Left kidney (tissue), 8 donors: ENCODE measurements at places on chromosomes 12 and 14.

GRCh38 chr12:53049571-53050318 lies at the start of gene TNS2:
TNS2 (plus strand) TSS chr12:53050065; CDS start chr12:53050186, 121 bp downstream.
- no peak for DNase-seq

GRCh38 chr14:19902409-19902808 lies 18.0 kb upstream of the OR4K5 start:
- no peak for DNase-seq

DNA sequence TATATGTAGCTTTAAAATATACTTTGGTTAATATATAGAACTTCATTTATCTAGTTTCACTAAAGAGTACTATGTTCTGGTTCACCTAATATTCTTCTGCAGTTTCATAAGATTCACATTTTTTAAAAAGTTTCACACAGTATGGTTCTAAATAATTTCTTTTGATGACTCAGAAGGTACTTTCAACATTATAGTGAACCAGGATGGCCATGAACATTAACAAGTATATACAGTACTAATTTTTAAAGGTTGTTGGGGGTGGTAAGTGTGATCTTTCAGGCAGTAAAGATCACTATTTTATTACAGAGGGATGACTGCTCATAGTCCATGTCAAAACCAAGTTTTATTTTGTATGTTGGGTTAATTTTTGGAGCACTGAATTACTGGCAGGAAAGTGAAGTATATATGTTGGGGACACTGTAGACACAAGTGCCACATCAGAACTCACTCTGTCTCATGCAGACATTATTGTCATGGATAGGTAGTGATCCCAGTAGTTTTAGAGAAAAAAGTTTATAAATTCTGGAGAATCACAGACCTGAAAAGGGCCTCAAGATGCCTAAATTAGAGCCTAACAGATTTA lies 60.0 kb downstream of the DCAF5 start:
- DNase-seq = no peak

GRCh38 chr12:50689437-50689836 lies 74.5 kb upstream of the ATF1 start:
- DNase-seq = no peak

GRCh38 chr12:93186131-93186530 lies 191.6 kb upstream of the NUDT4 start:
- no peak for DNase-seq

DNA sequence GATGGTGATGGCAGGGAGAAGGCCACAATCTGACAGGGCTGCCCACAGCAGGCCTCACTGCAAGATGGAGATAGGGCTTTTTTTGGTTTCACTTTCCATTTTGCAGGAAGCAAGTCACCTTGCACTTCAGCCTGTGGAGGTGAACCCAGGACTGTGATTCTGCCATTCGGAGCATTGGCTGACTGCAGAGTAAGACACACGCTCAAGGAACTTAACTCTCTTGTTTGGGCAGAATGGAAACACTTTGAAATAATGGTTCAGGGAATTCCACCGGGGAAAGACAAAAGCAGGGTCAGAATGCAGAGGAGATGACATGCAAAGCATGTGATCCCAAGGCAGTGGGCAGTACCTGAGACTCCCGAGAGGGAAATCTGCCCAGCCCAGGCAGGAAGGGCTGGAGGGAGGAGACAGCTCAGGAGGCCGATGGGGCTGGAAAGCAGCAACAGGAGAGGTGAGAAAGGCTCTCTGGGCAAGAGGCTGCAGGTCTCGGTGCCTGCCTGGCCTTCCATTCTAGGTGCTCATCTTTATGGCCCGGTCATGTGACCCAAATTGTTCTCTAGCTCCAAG lies 58.7 kb upstream of the PRMT8 start:
- DNase-seq = no peak

GRCh38 chr12:6851153-6851920 lies at the start of gene CDCA3:
CDCA3 (minus strand) TSS chr12:6851286; CDS start chr12:6850952, 334 bp downstream.
- peak; percentile 95 for DNase-seq

GRCh38 chr14:60632257-60632656 lies 17.0 kb downstream of the SIX1 start:
- DNase-seq = no peak

- DNase-seq = no peak
These were observed 714.9 kb upstream of the MDGA2 start for GRCh38 chr14:48390346-48390745.

- no peak for DNase-seq
These were observed 27.4 kb upstream of the CEBPE start for GRCh38 chr14:23146351-23146910.

DNA sequence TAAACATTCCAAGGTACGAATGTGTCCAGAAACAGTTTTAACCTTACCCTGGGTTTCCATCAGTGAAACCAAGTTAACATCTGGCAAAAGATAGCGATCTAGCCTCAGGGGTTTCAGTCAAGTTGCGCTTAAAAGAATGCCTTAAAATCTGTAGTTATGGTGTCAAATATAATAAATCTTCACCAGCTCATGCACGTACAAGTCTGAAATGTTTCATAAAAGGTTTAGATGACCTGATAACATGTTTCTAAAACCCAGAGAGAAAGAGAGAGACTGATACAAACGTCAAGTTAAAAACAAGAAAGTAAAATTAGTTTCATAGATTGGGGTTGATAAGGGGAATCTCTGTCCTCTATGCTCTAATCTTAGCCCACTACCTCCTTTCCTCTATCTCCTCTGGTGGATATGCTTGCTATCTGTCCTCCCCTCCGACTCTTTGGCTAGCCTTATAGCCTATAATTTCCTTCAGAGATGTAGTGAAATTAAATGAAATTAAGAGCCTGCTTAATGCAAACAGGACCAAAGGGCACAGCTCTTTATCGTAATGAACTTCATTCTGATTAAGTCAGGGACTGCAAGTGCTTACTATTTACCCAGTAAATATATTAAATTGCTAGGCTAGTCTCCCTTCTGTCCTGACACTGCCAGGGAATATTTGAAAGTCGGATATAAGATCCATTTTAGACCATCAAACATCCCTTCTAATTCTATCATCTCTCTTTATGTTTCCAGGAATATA lies 18.4 kb upstream of the FOS start:
- DNase-seq = no peak

- no peak for DNase-seq
These were observed 2.7 kb upstream of the INHBE start for GRCh38 chr12:57452181-57452936.

- DNase-seq = no peak
These were observed 286.7 kb downstream of the ZFP36L1 start for GRCh38 chr14:68506021-68506644.

DNA sequence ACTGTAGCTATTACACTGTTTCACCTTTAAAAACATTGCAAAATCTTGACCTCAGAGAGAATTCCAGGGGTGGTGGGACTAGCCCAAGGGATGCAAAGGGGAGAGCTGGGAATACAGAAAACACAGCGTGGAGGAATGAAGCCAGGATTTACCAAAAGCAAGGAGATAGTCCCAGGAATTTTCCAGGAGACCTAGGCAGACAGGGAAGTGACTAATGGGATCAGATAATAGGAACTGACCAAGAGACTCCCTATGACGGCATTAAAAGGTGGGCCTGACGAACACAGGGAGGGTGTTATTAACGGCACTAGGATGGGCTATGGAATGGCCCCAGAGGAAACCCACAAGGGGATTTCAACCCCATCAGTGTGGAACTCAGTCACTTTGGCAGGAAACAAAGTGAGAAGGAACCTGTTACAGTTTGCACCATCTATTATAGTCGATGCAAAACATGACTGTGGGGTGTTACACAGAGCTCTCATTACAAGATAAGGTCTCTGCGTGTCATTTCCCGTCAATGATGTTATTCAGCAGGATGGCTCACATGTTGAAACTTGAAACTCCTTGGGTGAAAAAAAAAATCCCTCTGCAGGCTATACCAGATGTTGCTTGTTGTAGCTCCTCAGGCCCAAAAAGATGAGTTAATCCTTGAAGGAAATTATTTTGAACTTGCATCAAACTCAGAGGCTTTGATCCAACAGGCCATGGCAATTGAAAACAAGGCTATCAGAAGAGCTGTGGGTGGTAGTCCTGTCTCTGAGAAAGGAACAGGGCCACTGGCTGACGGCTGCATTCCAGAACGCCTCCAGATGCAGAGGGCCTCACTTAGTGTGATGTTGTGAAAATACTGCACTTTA lies 58.7 kb downstream of the DRAM1 start:
- DNase-seq = peak; percentile 38

DNA sequence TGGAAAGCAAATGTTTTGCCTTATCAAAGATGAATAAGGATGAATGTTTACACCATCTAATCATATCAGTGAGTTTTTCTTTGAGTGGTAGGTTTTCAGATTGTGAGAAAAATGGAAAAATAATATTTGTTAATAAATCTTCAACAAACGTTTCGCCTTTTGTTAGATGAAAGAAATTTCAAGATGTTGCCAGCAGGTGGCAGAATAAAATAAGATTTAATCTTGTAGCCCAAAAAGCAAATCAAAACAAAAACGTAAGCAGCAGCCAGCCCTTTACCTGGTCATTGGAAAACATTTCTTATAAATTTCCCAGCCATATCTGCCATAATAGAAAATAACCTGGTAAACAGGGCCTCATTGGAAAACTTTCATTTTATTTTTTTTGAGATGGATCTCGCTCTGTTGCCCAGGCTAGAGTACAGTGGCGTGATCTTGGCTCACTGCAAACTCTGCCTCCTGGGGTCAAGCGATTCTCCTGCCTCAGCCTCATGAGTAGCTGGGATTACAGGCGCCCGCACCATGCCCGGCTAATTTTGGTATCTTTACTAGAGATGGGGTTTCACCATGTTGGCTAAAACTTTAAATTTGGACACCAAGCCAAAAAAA lies 15.4 kb upstream of the TMEM120B start:
- DNase-seq = peak; percentile 63

- peak; percentile 82 for DNase-seq
These were observed 14.2 kb upstream of the CALM1 start for GRCh38 chr14:90382491-90383125.

GRCh38 chr14:28461389-28461788 lies 305.2 kb upstream of the FOXG1 start:
- no peak for DNase-seq

- DNase-seq = peak; percentile 36
These were observed 2.8 kb upstream of the SIX1 start for GRCh38 chr14:60651796-60652673.

DNA sequence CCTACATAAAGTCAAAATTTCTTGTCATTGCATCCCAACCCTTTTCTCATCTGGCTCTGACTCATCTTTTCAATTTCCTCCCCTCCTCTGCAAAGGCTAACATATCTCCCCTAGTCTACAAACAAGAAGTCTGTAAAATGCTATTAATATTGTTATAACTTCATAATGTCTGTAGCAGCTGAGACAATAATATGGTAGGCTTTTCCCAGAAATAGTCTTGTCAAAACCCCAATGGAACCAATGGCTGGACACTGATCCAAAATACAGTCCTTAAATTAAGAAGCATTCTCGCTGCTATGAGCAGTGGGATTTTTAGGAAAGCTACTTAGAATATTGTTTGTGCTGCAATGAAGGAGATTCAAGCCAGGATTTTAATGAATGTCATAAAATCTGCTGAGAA lies 131.4 kb downstream of the KLHL28 start:
- no peak for DNase-seq

DNA sequence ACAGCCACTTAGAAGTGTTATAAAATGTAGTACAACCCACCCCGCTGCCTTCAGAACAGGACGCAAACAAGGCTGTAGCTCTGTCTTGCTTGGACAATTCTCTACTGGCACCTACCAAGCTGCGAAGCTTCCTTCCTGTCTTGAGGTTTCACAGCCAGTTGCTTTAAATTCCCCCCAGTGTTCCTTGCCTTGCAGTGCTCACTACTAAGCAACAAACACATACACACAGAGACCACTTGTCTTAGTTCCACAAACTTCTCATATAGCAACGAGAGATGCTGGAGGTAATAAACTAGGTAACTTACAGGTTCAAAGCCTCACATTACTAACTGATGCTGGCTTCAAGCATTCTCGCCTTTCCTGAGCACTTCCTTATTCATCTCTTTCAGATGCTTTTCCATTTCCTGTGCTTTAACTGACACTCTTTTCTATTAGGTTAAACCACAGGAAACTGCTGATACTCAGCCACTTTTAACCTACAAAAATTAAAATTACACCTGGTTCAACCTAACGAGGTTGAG lies 91.5 kb upstream of the PTGDR start:
- no peak for DNase-seq

- DNase-seq = peak; percentile 10
These were observed 1047.5 kb upstream of the FLRT2 start for GRCh38 chr14:84482256-84483071.

- no peak for DNase-seq
These were observed 40.9 kb upstream of the ELK3 start for GRCh38 chr12:96153131-96153725.

DNA sequence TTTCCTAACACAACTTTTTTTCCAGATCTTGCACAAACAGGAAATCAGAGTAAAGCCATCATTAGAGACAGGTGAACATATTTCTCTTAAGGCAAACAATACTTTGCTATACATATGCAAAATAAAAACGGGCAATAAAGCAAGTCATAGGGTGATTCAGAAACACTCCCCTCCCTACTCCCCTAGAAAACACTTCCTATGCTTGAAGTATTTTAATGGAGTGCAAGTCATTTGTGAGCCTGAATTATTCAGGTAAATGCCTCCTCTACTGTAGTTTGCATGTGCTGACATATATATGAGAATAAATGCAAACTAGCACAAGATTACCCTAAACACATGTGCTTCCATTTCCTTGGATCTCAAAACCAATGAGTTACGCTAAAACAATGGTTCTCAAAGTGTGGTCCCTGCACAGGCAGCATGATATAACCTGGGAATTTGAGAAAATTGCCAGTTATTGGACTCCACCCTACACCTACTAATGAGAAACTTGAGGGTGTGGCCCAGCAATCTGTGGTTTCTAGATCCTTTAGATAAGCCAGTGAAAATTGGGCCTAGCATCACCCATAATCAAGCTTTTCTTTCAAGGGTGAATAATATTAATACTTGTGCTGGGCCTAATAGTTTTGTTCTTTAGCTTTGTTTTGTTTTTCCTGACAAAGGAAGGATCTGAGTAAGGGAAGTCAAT lies 159.7 kb upstream of the BMP4 start:
- no peak for DNase-seq

DNA sequence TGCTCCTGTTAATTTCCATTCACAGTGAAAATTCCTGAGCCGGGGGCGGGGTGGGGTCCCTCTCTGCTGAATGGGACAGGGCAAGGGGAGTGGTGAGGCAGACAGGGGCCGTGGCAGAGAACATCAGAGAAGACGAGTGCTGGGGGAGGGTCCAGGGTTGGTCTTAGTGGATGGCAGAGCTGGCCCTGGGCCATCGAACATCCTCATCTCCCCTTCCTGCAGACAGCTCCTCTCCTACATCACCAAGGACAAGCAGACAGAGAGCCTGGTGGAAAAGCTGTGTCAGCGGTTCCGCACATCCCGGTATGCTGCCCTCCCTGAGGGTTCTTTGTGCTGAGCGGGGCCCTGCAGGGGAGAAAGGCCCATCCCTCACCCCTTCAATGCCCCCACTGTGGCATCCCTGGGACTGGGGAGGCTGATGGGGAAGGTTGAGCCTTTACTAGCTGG lies 5.0 kb upstream of the GAPDH start:
- DNase-seq = no peak

DNA sequence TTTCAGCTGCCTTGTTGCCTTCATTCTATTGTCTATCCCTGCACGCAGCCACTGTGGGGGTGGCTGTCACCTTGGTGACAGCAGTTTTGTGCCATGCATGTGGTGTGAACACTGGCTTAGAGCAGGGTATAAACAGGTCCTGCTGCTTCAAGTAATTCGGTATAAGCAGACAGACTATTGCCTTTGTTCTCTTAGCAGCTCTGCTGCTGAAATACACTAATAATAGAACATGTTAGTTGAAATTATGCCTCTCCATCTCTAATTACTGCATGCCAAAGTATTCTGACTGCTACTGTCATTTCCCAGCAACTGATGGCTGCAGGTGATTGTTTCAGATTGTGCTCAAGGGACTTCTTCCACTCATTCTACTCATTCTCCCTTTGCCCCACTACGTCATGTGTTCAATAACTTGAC lies 34.6 kb downstream of the PTPRO start:
- DNase-seq = no peak
